AG20443 (cell line): ENCODE measurements at places on chromosomes 3 and 15.

- DNase-seq, result no peak
Measured at GRCh38 chr3:42836150-42837123, 27.2 kb downstream of the ACKR2 start.

GRCh38 chr3:133591271-133591742, 17.8 kb downstream of the CDV3 start:
- DNase-seq, result peak; percentile 64

DNA sequence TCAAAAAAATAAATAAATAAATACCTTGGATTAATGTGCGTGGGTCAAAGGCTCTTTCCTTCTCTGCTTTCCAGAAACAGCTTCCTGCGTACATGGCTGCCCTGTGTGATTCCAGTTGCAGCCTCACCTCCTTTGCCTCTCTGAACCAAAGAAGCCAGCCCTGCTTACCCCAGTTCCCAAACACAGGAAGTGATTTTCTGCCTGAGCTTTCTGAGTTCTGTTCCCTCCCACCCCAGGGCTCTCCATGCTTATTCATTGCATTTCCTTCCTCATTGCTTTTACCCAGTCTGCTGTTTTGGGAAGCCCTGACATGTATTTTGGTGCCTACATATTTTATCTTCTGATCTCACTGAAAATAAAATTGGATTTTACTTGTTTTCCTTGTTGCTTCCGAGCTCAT, 15.4 kb downstream of the ZSCAN2 start:
- no peak for DNase-seq

DNA sequence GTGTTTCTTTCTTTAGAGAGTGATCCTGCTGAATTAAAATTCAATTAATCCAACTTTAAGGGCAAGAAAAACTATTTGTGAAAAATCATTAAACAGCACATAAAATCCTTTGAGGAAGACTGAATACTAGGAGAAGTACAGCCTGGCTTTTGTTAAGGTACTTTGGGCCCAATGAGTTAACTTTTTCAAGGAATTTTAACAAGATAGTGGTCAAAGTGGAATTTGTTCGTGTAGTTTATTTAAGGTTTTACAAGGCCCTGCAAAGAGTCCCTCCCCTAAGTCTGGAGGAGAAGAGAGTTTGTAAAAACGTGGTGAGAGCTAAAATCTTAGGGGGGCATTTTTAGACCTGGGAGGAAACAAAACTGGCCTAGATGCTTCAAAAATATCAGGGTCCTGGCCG, 26.0 kb upstream of the TRIM71 start:
- DNase-seq, result no peak

DNA sequence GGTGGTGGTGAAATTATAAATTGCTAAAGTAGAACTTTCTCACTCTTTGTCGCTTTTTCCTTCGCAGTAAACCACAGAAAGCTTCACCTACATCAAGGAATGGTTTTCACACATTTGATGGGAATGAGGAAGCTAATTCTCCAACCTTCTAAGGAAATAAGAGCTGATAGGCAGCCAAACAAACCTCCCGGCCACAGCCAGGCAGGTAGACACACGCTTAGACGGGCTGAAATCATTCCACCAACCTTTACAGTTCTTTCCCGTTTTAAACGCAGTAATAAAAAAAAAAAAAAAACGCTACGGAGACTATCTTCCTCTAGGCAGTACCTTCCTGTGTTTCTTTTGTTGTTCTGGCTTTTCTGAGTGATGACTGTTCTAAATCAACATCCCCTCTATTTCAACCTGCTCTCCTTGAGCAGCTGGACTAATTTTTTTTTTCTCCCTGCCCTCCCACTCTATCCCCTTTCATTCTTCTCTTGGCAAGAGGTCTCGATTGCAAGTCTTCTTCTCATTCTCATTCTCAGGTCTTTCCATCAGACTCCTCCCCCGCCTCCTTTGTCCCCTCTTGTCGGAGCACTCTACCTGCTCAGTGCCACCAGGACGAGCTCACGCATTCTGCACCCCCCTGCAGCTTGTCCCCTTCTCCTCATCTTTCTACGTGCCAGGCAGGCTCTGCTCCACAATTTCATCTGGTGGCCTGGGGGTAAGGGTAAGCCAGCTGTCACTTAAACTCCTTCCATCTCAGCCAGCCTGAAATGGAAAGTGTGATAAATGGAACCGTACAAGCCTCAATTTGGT, 391.1 kb upstream of the MDFIC2 start:
- no peak for DNase-seq

DNA sequence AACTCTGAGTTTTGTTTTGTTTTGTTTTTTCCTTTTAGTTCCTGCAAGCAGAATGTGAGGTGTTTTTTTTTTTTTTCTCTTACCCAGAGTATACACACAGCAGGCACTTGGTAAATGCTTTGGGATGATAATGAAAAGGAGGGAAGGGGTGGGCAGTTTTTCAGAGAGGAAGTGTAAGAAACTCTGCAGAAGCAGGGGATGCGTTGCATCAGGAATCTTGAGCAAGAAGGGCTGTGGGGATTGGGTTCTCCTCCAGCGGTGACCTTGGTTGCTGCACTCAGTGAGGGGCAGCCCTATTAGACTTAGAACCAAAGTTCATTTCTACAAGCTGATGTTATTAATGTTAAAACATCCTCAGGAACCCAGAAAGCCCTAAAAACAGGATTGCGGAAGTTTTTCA, 32.2 kb upstream of the TMEM158 start:
- DNase-seq, result no peak

GRCh38 chr3:146161663-146162002, 649 bp upstream of the PLOD2 start:
- DNase-seq, result peak; percentile 31

- peak; percentile 53 for DNase-seq
Measured at GRCh38 chr3:171383206-171384018, 76.8 kb downstream of the TNIK start.

DNA sequence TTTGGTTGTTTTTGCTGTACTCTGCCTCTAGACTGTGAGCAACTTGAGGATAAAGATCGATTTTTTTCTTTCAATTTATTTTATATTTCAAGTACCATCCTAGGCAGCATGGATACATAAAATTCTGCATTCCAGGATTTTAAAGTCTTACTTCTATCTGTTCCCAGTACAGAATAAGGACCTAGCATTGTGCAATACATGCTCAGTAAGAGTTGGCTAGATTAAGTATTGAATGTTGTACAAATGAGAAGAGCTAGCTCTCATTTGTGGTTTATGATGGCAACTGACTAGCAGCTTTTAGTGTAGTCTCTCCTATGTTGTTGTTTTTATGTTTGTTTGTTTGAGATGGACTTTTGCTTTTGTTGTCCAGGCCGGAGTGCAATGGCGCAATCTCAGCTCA, 222.7 kb downstream of the TP63 start:
- DNase-seq, result no peak

DNA sequence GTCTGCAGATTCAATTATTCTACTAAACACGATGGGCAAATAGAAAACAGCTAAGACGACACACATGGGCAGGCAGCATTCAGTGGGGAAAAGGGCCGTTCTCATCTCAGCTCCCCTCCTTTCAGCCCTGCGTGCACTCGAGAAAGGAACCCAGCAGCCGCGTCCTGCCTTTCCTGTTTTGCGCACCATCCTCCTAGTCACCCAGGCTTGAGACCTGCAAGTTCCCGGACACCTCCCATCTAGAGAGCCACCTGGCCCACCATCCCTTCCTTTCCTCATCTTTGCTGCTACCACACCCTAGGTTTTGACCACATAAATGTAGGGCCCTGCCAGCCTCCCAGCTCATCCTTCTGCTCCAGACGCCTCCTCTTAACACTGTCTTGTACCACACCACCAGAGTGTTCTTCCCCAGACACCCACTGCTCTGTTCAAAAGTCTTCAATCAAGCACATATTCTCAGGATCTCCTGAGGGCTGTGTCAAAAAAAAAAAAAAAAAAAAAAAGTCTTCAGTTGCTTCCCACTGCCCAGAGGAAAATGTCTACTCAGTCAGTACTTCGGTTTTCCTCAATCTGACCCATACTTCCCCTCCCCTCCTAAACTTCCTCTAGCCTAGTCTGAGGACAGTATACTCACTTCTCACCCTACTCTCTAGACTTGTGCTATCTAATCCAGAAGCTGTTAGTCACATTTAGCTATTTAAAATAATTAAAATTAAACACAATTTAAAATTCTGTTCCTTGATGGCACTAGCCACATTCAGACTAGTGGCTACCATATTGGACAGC, 182.0 kb downstream of the STT3B start:
- no peak for DNase-seq

GRCh38 chr3:113211330-113212149, at the start of gene BOC:
Gene BOC, plus strand, starts transcription at chr3:113211557. Its CDS starts 38,246 bp downstream, at chr3:113249803.
- DNase-seq, result peak; percentile 81

- no peak for DNase-seq
Measured at GRCh38 chr3:62481962-62482361, 108.6 kb upstream of the FEZF2 start.

DNA sequence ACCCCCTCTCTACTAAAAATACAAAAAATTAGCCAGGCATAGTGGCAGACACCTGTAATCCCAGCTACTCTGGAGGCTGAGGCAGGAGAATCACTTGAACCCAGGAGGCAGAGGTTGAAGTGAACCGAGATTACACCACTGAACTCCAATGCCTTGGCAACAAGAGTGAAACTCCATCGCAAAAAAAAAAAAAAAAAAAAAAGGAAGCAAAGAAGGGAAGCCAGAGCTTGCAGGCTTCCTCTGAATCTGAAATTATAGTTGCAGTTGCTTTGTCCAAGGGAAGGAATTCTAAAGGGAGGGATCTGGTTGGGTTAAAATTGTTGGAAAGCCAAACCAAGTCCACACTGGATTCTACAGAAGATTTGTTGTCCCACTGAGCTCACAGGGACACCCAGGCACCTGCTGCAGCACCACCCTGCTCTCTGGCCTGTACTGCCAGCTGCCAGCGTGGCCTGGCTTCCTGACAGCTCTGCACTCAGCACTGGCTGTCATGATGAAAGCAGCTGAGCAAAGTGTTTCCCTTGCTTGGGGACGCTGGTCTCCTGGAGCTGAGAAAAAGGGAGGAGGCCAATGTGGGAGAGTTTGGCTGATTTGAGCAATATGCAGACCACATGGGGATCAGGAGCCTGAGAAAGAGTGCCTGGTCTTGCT, 88.8 kb upstream of the HES1 start:
- peak; percentile 24 for DNase-seq

DNA sequence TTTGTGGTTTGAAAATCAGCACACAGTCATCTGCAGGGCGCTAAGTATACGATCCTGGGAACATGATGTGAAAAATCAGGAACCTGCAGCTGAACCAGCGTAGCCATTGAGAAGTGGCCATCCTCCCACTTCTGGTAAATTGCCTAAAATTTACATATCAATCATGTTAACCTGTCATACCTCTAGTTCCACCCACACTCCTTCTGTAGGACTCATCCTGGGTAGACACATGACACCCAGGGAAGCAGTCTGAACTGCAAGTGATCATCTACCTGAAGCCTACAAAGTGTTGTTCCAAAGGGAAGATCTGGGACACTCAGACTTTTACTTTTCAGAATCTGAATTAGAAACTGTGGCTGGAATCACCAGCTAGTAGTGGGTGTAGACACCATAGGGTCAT, 5.5 kb upstream of the PSMD6 start:
- no peak for DNase-seq

GRCh38 chr3:169400874-169401273, 262.6 kb downstream of the MECOM start:
- no peak for DNase-seq

DNA sequence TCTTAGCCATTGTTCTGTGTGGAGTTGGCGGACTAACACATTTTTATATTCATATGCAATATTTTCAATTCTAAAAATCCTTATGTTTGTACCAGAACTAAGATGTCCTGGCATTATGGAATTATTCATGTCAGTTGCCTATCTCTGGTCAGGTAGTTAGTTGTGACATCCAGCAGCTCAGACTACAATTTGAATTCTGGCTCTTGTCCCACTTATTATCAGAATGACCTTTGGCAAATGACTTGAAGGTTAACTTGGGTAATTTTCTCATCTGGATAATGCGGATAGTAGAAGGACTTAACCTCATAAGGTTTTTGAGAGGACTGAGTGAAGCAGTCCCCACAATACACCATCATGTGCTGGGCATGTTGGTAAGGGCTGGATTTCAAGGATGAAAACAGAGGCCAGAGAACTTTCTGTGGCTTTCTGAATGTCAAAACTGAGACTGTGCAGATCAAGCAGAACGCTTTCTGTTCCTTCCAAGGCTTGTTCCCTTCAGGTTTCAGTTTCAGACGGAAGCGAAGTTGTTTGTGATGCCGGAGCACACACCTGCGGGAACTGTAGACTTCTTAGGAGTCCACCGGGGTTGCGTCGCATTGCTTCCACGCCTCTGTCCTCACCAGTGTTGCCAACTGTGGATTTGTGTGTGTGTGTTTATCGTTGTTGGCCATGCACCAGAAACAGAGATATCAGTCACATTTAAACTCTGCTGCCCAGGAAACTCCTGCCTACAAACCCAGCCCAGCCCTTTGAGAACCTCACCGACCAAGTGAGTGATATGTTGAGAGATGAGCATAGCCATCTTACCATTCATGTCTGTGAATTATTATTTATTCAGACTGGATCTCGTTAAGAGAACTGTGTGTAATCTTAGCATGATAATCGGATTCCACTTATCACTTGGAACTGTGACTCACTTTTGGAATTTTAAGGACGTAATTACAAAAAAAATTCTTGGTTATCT, 76.0 kb downstream of the PTPRG start:
- DNase-seq, result peak; percentile 27

- no peak for DNase-seq
Measured at GRCh38 chr3:59517388-59517787, 467.6 kb upstream of the CFAP20DC start.

DNA sequence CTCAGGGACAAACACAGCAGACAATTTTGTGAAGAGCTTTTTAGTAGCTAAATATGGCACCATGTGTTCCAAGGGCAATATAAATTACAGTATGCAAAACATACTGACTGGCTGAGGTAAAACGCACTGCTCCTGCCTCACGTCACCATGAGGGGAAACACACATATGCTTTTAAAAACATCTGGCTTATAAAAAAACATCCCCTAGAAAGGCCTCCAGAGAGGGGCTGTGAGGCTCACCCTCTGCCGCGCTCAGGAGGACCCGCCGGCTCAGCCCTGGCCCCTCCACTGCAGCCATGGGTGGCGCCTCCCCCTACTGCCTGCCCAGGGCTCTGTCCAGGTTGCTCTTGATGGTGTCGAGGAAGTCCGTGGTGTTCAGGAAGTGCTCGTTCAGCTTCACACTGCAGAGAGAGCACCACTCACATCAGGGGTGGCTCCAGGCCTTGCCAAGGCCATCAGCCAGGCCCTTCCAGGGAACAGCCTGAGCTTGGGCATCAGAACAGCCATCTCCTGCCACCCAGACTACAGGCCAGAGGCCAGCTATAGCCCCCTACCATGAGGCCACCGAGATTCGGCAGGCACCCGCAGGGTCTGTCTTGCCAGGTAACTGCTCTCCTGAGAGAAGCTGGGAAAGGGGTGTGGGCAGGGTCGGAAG, 18.2 kb downstream of the IDH2 start:
- DNase-seq, result no peak

GRCh38 chr3:151289445-151289844, 11.1 kb upstream of the P2RY14 start:
- no peak for DNase-seq

GRCh38 chr3:109334572-109334971, 2.8 kb downstream of the DPPA4 start:
- DNase-seq, result no peak

- peak; percentile 75 for DNase-seq
Measured at GRCh38 chr15:37015035-37015434, 85.3 kb downstream of the MEIS2 start.

GRCh38 chr15:92669432-92669831, 13.9 kb upstream of the FAM174B start:
- no peak for DNase-seq
